ENCODE measurements at places on chromosomes 7 and 10. TPM values are rescaled to one million over a fixed set of nuclear protein-coding genes. Genes with fewer than 3 reads are reported as not detected.

Gene PTPRZ1
- polyA plus RNA-seq, result 0.36 TPM

Gene OPN1SW
- polyA plus RNA-seq, result not detected

GRCh38 chr7:22114440-22114981 lies 168.8 kb upstream of the CDCA7L start:
- DNase-seq, result no peak

- DNase-seq, result no peak
These were observed 24.3 kb downstream of the NUP42 start for GRCh38 chr7:23205909-23206767.

Gene BHLHA15
- polyA plus RNA-seq, result not detected

Data from heart left ventricle (tissue), 16 donors.